AG20443 (cell line): ENCODE measurements at places on chromosomes 4 and X.

DNA sequence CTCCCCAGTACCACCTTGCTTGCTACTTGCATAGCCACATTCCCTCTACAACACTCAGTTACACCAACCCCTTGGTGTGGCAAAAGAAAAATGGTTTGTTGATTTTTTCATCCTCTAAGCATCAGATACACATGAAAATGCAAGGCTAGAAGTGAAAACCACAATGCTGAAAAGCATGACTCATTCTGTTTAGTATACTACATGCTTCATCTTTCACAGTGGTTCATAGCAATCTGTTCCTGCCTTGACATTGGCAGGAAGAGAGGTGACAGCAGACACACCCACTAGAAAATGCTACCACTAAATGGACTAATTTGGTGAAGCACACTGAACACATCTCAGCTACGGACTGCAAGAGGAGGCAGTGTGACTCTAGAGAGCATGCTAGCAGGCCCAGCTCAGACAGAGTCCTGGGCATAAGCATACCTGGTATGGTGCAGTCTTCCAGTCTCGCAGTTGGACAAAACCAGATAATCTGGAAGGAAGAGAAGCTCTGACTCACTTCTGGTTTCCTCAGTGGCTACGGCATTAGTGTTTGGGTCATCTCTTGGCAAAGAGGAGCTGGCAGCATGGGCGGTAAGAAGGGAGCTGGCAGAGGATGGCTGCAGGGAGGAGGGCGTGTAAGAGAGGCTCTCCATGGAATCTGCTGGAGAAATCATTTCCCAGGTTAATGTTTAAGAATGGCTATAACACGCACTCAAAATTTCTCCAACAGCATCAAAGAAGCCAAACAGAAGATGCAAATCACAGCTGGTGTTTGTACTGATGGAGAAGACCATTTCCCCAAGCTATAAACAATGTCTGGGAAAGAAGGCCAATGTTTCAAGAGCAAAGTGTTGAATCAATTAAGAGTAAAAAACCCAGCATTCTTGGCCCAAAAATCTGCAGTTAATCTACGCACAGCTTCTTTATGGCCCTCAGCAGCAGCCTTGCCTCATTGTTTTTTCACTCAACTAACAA, 37.8 kb downstream of the GAB3 start:
- peak; percentile 46 for DNase-seq

- peak; percentile 16 for DNase-seq
Observed at GRCh38 chrX:111854556-111855490, 21.2 kb upstream of the TRPC5OS start.

- no peak for DNase-seq
Observed at GRCh38 chr4:26141051-26141721, 179.6 kb upstream of the RBPJ start.

- peak; percentile 38 for DNase-seq
Observed at GRCh38 chrX:71282514-71283402, 677 bp upstream of the NONO start.

- DNase-seq = no peak
Observed at GRCh38 chr4:128256539-128256938, 31.1 kb downstream of the PGRMC2 start.

- DNase-seq = no peak
Observed at GRCh38 chr4:7830747-7831146, 108.9 kb downstream of the AFAP1 start.

- no peak for DNase-seq
Observed at GRCh38 chrX:9622128-9622527, 143.5 kb downstream of the GPR143 start.

GRCh38 chrX:134963041-134963440, 27.8 kb upstream of the SMIM10 start:
- DNase-seq = no peak

- no peak for DNase-seq
Observed at GRCh38 chr4:17981063-17981462, 40.5 kb downstream of the LCORL start.

DNA sequence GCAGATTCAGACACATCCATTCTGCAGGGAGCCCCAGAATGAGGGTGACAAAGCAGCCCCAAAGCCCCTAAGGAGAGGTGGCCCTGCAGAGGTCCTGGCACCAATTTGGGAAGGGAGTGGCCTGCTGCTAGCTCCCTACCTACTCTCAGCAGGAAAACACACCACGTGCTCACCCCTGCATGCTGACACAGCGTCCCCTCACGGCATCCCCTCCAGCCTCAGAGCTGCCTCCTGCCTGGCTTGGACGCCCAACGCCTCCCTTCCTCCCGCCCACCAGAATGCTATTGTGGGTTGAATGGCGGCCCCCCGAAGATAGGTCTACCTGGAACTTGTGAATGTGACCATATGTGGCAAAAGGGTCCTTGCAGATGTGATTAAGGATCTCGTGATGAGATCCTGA, 28.8 kb downstream of the ZFYVE28 start:
- no peak for DNase-seq
